ENCODE measurements at places on chromosomes 11 and 22.

DNA sequence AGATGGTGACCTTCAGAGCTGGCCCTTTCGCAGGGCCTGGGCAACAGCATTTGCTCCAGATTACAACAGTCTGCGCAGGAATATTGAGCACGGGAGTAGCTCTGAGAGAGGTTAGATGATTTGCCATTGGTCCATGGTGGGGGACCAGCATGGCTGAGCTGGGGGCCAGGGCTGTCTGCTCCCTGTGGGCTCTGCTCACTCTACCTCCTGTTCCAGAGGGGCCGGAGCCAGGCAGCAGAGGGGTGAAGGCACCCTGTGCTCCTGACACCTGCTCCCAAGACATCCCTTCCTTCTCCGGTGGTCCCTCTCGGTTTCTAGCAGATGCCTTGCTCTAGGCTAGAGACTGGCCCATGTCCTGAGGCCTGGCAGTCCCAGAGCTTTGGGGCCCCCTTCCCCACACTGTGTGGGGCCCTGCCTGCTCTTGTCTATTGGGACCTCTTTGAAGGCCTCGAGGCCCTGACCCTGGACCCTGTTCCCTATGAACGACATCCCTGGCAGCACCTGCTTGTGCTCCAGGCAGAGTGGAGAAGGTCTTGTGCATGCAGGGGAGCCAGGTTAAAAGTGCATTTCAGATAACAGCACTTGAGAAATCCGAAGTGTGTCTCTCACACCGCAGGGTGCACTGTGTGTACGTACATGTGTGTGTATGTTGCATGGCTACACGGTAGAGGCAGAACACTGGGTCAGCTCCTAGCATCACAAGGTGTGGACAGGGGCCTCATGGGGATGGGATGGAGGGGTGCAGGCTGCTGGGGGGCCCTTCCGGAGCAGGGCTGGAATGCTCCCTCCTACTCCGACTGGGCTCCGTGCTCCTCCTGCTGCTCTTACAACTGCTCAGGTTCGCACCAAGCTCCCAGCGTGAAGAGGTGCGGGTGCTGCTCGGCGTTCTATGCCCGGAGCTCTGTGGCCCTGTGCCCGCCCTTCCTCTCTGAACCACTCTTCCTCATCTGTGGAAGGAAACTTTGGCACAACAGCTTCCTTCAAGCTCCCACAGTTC lies 123.3 kb upstream of the B3GAT1 start:
- no peak for DNase-seq

DNA sequence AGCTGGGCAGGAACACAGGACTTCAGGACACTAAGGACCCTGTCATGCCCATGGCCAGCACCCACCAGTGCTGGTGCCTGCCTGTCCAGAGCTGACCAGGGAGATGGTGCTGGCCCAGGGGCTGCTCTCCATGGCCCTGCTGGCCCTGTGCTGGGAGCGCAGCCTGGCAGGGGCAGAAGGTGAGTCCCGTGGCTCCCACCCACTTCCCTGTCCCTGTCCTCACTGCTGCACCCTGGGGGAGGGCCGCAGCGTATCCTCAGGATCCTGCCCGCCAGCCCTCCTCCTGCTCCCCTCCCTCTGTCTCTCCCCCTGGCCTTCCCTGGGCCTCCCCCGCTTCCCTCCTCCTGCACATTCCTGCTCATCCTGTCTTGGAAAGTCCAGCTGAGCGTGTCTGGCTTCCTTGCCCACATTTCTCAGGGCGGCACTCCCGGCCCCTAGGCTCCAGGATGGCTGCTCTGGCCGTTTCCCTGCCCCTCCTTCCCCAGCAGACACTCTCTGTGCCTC lies 8.7 kb downstream of the CSF2RB start:
- DNase-seq, result no peak

GRCh38 chr11:134636071-134636470 lies 224.0 kb upstream of the B3GAT1 start:
- DNase-seq, result no peak

DNA sequence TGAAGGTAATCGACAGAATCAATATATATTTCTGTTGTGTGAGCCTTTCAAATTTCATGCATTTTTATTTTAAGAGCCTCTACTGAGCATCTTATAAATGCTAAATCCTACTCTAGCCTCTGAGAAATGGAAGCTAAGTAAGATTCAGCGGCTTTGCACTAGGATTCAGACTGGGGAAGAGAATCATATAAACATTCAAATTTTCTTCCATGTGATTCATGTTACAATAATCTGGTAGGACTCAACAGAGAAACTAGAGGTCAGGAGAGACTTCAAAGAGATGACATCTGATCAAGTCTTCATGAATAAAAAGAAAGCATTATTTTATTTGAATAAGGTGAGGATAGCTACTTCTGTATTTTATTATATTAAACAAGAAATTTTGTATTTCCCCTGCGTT lies 538.9 kb downstream of the DLG2 start:
- DNase-seq, result no peak

DNA sequence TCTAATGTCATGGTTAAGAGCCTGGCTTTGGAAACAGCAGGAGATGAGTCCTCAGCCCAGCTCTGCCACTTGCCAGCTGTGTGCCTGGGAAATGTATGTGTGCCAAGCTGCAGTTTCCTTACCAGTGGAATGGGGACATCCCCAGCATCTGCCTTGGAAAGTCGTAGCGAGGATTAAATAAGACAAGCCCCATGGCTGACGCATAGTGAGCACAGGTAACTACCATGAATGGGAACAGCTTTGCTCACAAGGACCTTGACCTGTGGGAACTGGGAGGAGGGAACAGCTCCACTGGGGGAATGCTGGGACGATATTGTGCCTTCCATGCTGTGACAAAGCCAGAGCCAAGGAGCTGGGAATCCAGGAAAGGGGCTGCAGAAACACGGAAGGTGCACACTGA lies 2.6 kb upstream of the DSCAML1 start:
- DNase-seq, result no peak

Data from activated CD4-positive, alpha-beta T cell treated with anti-CD3 and anti-CD28 coated beads, Interleukin-2, amount 50 U/mL, for 24 hours (primary cell).